ENCODE measurements at places on chromosomes 2 and 18.

DNA sequence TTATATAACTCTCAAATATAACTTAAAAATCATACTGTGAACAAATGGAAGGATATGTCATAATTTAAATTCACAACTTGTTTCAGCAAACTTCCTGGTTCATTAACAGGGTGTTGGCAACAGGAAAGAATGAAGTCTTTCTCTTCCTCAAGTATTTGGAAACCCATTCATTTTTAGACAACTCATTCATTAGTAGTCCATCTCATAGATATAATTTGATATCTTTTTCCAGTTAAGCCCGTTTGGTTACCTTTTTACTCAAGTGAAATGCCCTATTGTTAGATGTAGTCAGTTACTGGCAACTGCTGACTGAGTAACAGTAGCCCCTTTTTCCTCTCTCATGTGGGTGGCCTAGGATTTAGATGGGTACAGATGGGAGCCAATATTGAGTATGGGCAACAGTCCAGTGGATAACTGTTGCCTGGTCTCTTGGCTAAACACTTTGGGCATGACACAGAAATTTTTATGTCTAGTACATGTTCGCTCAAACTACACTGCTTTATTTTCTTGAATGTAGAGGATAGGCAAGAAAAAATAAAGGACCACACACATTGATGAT lies 4.6 kb upstream of the UGP2 start:
- no peak for DNase-seq

DNA sequence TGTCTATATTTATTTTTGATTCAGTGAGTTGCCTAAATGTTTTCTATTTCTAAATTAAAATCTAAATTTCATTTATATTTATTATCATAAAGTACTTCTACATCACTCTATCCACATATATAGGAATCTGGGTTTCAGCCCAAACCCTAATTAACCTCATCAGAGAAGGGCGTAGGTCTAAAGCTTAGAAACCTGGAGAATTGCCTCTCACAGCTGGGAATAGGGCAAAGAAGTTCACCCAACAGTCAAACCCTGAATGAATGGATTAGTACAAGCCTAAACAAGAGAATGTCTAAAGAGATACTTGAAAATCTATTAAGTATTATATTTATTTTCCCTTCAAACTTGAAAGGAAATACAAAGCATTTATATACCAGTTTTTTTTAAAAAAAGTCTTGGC lies 26.2 kb downstream of the TFPI start:
- no peak for DNase-seq

DNA sequence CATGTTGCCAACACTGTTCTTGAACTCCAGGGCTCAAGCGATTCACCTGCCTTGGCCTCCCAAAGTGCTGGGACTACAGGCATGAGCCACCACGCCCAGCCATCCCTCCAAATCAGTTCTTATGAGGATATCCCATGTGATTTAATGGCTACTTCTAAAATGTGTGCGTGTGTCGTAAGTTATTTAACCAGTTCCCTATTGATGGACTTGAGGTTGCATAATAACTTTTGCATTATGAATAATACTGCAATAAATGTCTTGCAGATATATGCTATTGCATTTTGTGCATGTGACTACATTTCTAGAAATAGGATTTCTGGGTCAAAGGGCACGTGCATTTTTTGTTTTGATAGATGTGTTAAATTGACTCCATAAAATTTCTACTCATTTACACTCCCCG lies 19.0 kb downstream of the DIPK1C start:
- DNase-seq: no peak

DNA sequence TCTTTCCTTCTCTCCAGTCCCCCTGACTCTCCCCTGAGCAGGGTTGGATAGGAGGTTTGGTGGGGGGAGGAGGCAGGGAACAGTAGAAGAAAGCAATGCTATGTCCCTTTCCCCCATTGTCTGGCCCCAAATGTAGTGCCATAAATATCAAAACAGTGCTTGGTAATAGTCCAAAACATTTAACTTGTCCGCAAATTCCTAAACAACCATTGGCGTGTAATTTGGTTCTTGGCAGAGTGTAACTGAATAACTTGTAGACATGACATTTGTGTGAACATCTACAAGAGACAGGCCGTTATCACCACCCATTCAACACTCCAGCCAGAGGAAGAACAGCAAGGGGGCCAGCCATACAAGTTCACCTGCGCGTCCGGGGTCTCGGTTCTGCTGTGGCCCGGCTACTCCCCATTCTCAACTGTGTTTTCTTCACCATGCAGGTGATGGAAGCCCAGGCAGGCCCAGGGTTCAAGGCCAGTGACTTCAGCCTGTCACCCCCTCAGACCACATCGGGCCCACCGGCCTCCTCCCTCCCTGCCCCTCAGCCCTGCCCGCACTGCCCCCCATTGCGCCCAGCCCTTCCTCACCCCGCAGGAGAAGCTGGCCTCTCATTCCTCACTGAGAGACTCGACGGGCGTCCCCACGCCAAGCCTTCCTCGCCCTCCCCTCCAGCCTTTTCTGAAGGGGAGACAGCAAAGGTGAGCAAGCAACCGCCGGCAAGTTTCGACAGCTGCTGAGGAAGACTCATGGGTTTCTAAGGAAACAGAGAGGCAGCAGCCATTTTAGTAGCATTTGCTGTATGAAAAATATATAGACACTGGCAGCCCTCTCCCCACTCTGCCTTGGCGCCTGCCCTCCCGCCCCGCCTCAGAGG lies 699 bp upstream of the RAPGEF4 start:
- no peak for DNase-seq

GRCh38 chr2:17441055-17441771 lies 77.0 kb downstream of the RAD51AP2 start:
- DNase-seq: no peak

DNA sequence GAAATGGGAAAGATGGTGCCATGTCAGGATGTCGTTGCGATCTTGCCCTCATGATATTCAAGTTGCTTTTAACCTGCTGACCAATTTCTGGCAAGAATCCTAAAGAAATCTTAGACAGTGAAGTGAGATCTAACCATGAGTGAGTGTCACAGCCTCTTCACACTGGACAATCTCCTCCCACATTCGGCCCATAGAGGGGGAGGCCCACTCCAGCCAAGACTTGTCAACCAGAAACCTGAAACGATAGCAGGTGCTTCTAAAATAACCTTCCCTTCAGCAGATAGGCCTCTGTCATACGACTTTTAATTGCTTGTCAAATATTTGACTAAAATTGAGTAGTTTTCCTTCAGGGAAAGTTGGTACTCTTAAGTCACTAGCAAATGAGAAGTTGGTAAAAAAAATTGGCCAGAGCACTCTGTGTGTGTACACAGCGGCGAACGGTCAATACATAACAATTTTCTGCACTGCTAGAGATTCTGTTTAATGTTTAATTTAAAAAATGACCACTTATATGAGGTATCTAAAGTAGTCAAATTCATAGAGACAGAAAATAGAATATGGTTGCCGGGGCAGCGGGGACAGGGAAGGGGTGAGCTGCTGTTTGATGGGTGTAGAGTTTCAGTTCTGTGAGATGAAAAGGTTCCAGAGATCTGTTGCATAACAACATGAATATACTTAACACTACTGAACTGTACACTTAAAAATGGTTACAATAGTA lies 110.2 kb downstream of the VAPA start:
- DNase-seq: no peak

- DNase-seq: no peak
Measured at GRCh38 chr2:38152035-38152434, 76.1 kb upstream of the CYP1B1 start.

DNA sequence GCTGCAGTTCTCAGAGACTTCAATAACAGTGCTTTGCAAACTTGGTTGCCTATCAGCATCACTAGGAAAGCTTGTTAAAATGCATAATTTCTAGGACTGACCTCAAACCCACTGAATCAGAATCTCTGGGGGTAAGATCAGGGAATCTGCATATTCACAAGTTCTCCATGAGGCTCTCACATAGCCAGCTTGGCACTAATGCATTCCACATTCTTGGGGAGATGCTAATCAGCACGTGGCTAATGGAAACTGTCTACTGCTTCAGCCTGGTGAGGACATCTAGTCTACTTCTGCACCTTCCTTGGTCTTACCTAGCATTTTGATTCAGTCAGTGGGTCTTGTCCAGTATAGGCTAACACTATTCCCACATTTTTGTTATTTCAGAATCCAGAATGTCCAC lies 56.3 kb downstream of the RBKS start:
- DNase-seq: peak; percentile 35

DNA sequence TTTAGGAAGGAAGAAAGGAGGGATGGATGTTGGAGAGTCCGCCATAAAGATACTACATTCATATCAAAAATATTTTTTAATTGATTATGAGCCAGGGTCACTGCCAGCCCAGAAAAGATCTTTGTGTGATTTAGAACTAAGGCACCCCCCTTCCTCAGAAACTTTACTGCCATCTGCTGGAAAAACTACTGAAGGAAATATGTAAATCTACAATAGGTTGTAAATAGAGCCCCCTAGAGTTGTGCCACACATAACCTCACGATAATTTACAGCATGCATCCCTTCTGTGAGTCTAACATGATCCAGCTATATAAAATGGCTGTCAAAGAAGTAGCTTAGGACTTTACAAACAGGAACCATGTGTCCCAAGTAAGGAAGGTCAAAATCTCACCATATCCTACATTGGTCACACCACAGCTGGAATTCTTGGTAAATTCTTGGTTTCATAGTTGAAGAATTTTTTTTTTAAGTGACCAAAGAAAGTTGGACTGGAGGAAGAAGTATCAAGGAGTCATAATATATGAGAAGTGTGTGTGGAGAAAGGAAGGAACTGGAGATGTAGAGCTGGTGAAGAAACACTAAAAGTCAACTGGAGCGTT lies 152.5 kb downstream of the CYP26B1 start:
- peak; percentile 39 for DNase-seq

DNA sequence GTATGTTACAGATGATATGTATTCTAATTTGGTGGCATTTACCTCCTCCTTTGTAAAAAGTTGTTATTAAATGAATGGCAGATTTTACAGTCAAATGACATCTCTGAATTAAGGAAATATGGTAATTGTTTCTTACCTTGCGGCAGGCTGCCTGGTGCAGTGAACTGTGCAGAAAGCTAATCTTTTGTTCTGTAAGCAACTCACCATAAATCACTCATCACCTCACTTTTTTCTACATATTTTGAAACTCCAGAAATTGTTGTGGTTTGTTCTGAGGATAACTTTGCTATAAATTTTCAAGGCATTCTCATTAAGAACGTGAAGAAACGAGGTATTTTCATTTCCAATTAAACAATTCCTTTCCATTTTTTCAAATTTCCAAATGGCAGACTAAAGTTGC lies 52.7 kb downstream of the ST6GAL2 start:
- DNase-seq: no peak

DNA sequence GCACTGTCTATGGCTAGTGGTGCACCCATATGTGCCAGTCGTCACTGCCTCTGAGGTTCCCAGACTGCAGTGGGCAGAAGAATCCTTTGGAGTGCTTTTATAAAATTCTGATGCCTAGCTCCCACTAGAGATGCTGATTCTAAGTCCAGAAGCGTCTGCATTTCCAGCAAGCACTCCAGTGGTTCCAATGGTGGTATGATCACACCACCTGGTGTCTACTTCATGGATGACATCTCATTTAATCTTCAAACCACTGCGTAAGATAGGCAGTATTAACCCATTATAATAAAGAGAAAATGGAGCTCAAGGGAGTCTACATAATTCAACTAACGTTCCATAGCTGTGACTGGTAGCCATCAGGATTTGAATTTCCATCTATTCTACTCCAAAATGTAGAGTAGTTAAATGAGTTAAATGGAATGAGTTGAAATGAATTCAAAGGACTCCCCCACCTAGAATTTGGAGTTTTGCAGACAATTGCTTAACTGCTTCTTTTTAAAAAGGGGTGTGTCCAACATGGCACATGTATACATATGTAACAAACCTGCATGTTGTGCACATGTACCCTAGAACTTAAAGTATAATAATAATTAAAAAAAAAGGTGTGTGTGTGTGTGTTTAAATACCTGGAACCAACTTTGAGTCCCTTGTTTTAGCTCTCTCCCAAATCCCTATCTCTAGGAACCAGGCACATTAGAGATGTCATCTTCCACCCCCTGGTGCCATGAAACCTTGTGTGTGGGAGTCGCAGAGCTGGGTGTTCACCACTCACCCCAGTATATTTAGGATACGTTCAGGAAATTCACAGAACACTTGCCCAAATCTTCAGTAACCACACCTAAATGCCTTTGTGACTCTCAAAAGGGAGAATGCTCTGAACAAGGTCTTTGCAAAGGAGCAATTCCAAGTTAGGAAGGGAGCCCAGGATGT lies 14.1 kb downstream of the LAMA3 start:
- DNase-seq: peak; percentile 86

DNA sequence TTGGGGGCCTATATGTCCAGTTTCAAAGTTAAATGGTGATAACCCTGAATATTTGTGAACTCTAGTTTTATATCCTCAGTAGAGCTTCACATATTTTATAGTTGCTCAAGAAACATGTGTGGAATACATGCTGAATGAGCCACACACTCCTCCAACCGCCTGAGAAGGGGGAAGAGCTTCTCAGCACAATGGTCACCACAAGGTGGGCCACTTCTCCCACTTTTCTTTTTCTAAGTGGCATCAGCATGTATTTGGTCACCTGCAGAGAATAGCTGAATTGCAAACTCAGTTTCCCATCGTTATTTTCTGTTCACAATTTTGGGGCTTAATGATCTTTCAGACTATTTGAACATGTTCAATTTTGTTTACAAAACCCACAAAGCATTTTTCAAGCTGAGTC lies 340.5 kb downstream of the PARD3B start:
- no peak for DNase-seq

DNA sequence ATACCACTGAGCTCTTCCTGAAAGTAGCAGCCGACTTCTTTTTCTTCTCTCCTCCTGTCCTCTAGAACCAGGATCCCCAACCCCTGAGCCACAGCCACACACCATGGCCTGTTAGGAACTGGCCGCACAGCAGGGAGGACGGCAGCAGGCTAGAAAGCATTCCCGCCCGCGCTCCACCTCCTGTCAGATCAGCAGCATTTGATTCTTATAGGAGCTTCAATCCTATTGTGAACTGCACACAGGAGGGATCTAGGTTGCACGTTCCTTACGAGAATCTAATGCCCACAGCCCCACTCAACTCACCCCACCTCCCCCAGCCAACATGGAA lies 179.1 kb upstream of the SH3BP4 start:
- DNase-seq: no peak

- DNase-seq: no peak
Measured at GRCh38 chr2:12817870-12818269, 101.1 kb downstream of the TRIB2 start.

DNA sequence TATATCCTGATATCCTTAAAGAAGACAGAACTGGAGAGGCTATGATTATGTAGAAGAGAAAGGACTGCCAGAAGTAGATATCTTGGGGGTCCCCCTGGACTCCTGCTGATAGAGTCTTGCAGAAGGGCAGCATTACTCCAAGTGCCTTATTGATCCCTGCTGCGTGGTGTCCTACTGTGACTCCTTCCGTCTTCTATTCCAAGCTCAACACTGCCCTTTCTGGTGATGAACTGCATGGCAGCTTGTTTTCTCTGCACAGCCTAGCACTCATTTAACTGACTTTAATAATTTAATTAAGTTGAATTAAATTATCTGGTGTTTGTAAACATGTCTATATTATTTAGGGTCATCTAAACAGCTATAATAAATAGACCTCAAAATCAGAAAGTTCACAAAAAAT lies 194.1 kb upstream of the DSEL start:
- no peak for DNase-seq

GRCh38 chr2:134146620-134147019 lies 107.3 kb upstream of the MGAT5 start:
- DNase-seq: peak; percentile 47

- DNase-seq: no peak
Measured at GRCh38 chr2:65638443-65638842, 206.0 kb upstream of the SPRED2 start.

- no peak for DNase-seq
Measured at GRCh38 chr2:14621114-14621513, 11.4 kb upstream of the LRATD1 start.
